Activated T-helper 17 cell treated with anti-CD3 and anti-CD28 coated beads, Interleukin-2, amount 50 U/mL, for 72 hours (primary cell): ENCODE measurements at places on chromosomes 1 and 21. TPM values are rescaled to one million over a fixed set of nuclear protein-coding genes. Genes with fewer than 3 reads are reported as not detected.

Gene UBL4B
- not detected for total RNA-seq

Gene CFAP57
- 0.06 TPM for total RNA-seq

DNA sequence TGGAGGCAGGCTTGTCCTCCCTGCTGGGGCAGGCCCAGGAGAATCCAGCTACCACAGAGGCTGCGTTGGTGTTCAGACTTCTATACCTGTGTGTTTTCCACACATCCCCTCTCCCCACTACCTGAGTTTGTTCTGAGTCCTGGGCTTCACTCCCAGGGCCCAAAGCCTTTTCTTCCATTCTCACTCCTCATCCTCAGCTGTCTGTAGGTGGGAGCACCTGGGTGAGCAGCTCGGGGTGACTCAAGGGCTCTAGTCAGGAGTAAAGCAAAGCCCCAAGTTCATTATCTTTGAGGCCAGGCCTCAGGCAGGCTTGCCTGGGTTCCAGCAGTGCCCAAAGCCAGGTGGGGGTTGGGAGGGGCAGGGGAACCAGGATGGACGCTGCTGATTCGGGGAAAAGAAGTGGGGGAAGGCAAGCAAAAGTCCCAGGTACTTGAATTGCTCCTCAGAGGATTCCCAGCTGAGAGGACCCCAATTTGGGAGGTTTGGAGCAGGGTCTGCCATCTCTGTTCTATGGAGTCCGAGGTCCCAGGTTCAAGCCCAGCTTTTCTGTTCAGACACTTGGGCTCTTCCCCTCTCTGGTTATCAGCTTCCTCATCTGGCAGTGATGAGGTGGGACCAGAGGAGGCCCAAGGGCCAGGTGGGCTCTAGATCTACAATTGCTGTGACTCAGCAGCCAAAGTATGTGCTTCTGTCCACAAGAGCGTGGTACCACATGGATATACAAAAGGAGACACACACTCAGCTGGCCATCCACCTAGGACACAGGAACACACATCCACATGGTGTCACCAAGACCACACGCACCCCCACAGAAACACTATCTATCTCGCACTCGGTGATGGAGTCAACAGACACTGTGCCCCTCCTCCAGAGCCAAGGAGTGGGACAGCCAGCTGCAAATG is 5.8 kb upstream of the PTPN7 start:
- H3K4me1 ChIP-seq, result peaks cover 18% of the 10 kb centered on the region
- H3K36me3 ChIP-seq, result peaks cover under 1% of the 10 kb centered on the region
- peak overlapping the region; percentile 100 for H3K27ac ChIP-seq
- peak overlapping the region; percentile 100 for H3K4me3 ChIP-seq
- peak; percentile 11 for ATAC-seq

Gene IVL
- not detected for total RNA-seq

DNA sequence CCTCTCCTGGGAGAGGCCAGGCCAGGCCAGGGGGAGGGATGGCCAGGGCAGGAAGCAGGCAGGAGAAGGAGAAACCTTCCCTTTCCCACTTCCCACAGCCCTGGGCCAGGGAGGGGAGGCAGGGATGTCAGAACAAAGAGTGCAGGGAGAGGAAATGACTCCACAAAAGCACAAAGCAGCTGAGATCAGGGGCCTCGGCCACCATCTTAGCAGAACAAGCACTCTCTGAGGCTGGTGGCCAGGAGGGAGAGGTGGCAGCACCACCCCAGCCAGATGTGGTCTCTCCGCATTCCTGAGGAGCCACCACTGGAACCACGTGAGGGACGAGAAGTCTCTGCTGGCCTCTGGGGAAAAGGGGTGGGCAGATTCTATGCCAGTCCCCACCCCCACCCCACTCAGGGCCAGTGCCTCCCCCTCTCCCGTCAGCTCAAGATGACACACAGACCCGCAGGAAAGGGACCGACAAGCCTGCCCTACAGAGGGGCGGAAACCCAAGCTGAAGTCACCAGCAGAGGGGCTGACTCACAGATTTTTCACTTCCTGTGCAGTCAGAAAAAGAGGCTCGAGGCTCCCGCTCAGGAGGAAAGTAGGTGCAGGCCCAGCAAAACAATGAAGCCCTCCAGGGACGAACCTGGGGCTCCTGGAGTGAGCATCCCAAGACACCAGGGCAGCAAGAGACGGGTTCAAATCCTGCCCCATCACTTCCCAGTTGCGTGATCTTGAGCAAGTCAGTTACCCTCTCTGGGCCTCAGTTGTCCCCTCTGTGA is 24.1 kb upstream of the ALDH4A1 start:
- H3K27me3 ChIP-seq, result no peaks in the 10 kb centered on the region
- no peaks in the 10 kb centered on the region for H3K36me3 ChIP-seq
- H3K27ac ChIP-seq, result peak overlapping the region; percentile 96
- peak overlapping the region; percentile 83 for H3K4me3 ChIP-seq
- ATAC-seq, result peak; percentile 91

GRCh38 chr21:33355355-33355754 is 30.6 kb downstream of the IFNAR1 start:
- no peak overlapping the region for H3K4me3 ChIP-seq
- peaks cover 5% of the 10 kb centered on the region for H3K4me1 ChIP-seq
- H3K27ac ChIP-seq, result peak overlapping the region; percentile 52
- H3K27me3 ChIP-seq, result no peaks in the 10 kb centered on the region
- ATAC-seq, result no peak
- H3K36me3 ChIP-seq, result peaks cover 63% of the 10 kb centered on the region

Gene VWA5B1
- 0.05 TPM for total RNA-seq

GRCh38 chr1:185155600-185156287 is 1.0 kb downstream of the TRMT1L start:
- no peaks in the 10 kb centered on the region for H3K27me3 ChIP-seq
- H3K4me3 ChIP-seq, result peak overlapping the region; percentile 100
- peak overlapping the region; percentile 96 for H3K27ac ChIP-seq

DNA sequence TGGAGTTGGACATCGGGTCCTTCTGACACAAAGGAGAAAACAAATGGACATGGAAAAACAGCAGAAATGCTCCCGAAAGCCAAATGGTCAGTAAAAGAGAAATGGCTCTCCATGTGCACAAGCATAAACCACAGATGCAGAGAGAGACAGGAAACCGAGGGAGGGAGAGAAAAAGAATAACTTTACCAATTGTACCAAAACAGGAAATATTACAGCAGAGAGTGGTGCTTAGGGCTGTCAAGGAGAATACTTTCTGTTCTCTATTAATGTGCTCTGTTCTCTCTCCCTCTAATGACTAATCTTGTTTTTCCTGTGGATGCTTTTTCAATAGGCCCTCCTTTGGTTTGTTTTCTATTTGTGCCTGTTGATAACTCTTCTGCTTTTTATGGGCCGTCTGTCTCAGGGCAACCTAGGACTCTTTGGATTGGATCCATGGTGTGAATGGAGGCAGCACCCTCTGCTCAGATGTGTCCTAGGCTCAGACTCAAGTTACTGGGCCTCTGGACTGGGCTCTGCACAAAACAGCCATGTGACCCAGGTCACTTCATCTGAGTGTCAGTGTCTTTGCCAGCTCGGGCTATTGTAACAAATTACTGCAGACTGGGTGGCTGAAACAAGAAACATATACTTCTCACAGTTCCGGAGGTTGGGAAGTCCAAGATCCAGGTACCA is 663.0 kb downstream of the NPHP4 start:
- peak; percentile 56 for ATAC-seq
- H3K4me1 ChIP-seq, result peaks cover 31% of the 10 kb centered on the region
- H3K4me3 ChIP-seq, result peak overlapping the region; percentile 21
- no peaks in the 10 kb centered on the region for H3K36me3 ChIP-seq
